Stimulated activated effector memory CD8-positive, alpha-beta T cell treated with anti-CD3 and anti-CD28 coated beads, Interleukin-12 subunit alpha, Interleukin-12 subunit beta, amount 100 ng/mL, for 72 hours (primary cell): ENCODE measurements at places on chromosomes 4 and X.

DNA sequence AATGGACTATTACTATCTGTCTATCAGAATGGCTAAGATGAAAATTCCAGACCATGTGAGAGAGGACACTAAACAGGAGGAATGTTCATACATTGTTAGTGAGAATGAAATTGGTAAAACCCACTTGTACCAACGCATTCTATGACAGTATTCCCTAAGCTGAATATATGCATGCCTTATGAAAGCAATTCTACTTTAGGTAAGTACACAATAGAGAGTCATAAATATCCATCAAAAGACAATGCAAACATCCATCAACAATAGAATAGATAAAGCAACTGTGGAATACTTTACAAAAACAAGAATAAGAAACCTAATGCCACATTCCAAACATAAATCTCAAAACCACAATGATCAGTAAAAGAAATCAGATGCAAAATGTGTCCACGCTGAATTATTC lies 529.3 kb downstream of the ANKRD50 start:
- no peak for DNase-seq

DNA sequence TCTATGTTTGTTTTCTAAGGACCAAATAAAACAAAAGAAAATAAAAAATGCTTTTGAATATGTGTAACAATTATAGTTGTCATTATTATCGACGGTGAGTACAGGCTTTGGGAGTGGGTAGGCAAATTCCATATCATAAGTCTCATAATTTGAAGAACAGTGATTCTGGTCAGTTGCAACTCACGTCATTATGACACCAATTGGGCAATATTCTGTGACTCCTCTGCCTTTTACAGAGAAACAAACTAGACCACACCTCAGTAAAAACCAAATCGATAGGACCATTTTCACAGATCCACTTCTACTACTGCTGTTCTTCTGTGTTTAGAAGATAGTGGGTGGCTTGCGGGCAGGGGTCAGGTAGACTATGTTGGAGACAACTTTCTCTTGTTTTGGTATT lies 250.1 kb downstream of the C4orf33 start:
- no peak for DNase-seq

DNA sequence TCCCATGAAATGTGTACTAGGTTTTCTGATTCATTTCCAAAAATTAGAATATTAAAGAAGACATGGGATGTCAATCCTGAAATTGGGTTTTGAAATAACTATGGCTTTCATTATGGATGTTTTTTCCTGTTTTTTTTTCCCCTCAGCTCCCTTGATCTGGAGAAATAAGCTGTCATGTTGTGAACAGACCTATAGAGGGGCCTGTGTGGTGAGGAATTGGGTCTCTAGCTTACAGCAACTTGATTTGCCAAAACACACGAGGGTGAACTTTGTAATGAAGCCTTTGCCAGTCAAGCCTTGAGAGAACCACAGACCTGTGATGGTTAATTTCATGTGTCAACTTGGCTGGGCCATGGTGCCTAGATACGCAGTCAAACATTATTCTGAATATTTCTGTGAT lies 2413.6 kb downstream of the PCDH7 start:
- no peak for DNase-seq

- no peak for DNase-seq
Measured at GRCh38 chrX:31038575-31039326, 33.1 kb downstream of the FTHL17 start.

DNA sequence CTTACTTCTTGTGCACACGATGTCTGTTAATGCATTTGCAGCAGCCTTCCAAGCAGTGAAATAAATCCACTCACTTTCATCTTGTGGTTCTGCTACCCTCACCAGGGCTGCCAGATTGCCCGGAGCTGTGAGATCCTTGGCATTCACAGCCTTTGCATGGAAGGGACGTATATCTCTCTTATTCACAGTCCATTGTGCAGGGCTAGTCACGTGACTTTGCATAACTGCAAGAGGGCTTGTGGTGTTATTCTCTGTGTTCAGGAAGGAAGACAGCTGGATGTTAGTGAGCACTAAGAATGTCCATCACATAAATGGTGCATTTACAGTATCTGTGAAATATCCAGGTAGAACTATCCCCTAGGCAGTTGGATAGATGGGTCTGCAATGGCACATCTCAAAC lies 96.5 kb upstream of the BEND4 start:
- no peak for DNase-seq
